ENCODE measurements at places on chromosomes 12 and 14.

GRCh38 chr14:68897559-68898155 lies 81.4 kb downstream of the ACTN1 start:
- no peak for DNase-seq

GRCh38 chr12:46147144-46147543 lies 121.7 kb downstream of the SLC38A1 start:
- no peak for DNase-seq

DNA sequence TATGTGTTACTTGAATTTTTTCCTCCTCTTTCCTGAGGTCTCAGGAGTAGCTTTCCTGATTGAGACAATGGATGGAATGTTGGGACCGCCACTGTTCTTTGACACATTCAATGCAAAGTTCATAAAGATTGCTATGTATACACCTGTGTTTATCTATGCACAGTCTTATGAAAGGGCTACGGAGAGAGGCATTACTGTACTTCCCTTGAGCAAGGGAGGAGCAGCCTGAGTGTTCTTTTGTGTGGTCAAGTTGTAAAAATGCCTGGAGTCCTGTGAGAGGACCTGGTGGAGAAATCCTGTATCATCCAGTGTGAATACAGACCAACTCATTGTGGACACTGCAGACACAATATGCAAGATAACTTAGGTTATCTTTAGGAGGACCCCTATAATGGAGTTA lies 1.2 kb downstream of the SRGAP1 start:
- DNase-seq, result no peak

GRCh38 chr12:66014818-66015217 lies 115.7 kb downstream of the LLPH start:
- no peak for DNase-seq

GRCh38 chr12:28585146-28585545 lies 394.9 kb downstream of the CCDC91 start:
- no peak for DNase-seq

- no peak for DNase-seq
Measured at GRCh38 chr12:57258977-57259970, 8.3 kb upstream of the STAC3 start.

- no peak for DNase-seq
Measured at GRCh38 chr14:53001787-53002378, 51.0 kb upstream of the FERMT2 start.

DNA sequence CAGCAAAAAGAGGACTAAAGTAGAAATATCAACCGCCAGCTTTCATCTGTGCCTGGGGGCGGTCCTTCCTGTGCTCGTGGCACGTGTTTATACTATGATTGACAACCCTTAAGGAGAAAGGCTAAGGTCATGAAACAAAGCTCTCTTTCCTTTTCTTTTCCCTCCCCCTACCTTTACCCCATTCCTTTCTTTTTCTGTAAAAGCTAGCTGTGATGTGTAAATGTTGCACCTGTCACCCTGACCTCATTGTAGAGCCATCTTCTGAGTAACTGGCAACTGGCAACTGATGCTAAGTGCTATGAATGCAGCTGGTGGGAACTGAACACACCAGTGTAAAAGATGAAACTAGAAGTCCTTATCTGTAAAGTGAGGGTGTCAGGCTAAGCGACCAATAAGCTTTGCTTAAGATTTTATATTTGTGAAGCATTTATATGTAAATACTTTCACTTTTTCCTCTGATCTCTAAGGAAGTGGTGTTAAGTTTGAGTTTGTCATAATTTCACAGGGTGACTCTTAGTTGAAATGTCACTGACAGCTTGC lies 102.8 kb upstream of the BCAT1 start:
- DNase-seq, result no peak

- DNase-seq, result peak; percentile 58
Measured at GRCh38 chr12:6182279-6182898, 17.8 kb upstream of the CD9 start.

GRCh38 chr12:49010092-49010668 lies 8.4 kb downstream of the PRKAG1 start:
- no peak for DNase-seq

- DNase-seq, result no peak
Measured at GRCh38 chr12:82144505-82144904, 213.7 kb downstream of the CCDC59 start.

DNA sequence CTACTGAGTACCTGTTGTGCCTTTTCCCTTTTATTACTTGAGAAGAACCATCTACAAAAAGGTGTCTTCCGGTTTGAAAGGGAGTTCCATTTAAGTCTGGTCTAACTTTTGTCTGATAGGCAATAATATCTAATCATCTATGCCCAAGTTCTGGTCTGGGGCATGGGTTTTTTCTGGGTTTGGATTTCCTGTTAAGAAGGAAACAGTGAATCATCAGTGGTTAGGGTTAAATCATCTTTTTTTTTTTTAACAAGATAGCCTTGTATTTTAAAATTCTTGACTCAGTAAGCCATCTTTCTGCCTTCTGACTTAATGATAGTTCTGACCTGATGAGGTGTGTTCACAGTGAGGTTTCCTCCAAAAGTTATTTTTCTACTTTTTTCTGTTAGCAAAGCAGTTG lies 29.3 kb upstream of the CPNE8 start:
- DNase-seq, result no peak

- no peak for DNase-seq
Measured at GRCh38 chr12:109473006-109473405, 4.1 kb downstream of the KCTD10 start.

GRCh38 chr12:98126637-98127335 lies 388.6 kb upstream of the TMPO start:
- DNase-seq, result no peak

DNA sequence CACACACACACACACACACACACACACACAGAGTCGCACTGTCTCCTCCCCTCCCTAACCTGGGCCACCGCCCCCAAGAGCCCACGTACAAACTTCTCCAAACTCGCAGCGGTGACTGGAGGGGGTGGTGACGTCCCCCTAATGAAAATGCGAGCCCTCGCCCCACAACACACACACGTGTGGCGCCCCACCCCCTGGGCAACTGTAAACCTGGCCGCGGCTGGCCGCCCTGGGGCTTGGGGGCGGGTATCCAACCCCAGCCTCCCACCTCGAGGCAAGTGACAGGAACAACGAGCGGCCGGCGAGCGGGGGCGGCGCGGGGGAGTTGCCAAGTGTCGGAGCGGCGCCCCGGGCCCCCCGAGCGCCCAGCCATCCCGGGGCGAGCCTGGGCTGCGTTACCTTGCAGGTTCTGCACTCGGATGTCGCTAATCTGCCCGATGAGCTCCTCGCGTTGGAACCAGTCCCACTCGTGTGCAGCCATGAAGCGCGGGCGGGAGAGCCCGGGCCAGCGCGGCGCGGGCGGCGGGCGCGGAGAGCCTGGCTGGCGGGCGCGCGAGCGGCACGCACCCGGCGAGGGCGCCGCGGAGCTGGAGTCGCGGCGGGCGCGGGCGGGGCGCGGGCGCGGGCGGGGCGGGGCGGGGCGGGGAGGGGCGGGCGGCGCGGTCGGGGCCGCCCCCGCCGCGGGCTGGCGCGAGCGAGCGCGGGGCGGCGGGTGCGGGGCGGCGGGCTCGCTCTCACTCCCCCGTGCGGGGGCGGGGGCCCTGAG lies at the start of gene CLMN:
CLMN (minus strand) TSS at position 597 of the 766 bp plus-strand sequence; CDS start at position 481, 116 bp downstream.
- DNase-seq, result no peak

DNA sequence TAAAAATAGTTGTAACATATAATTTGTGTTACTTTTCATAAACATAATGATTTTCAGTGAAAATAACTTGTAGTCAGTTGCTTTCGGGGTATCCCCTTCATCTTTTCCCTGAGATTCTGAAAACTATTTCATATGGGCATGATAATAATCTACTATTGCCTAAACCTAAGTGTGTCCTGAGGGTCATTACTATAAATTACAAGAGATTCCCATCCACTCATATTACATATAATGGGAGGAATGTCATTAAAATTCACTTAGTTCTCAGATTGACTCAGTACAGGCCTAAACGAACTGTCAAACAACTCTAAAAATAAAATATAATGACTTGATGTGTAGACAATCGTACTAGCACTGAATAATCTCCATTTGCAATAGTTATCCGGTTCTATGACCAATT lies 72.7 kb downstream of the PTPRR start:
- no peak for DNase-seq

DNA sequence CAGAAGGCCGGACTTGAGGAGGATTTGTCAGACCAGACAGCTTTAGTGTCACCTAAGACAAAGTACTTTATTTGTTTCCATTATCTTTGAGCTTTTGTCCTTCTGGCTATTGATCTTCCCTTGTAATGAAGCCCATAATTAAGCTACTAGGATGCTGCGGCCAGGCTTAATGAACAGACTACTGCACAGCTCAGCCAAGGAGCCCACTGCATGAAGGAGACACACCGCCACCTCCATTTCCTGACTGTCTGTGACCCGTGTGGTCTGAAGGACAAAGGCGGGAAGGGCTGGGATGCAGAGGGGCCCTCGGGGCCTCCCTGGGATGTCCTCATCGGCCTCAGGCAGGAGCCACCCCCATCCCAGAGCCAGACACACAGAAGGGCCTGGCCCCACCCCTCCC lies 31.0 kb upstream of the GALNT9 start:
- DNase-seq, result peak; percentile 20

DNA sequence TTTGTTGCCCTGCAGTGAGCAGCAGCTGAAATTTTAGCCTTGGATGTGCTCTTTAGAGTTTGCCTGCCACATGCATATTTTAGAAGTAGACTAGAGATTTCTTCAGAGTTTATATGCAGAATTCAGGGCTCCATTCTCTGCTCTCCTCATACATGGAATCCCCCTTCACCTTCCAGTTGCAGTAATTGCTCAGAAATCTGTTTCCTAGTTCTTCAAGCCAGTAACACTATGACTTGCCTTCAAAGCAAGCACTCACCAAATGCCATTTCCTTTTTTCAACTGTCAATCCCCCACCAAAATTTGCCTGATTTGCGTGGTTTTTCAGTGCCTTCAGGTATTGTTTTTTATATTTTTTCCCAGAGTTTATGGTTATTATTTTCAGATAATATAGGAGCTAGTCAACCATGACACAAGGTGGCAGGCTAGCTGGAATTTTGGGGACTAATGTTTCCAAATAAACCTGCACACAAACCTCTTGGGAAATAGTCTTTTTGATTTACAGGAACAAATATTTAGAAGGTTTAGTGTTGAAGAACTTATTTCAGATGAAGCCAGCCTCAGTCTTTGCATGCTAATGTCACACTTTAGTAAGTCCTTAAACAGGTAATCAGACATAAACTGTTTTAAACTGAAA lies 79.2 kb downstream of the ASCL1 start:
- DNase-seq, result no peak

GRCh38 chr12:123270214-123271000 lies 1.2 kb downstream of the CDK2AP1 start:
- peak; percentile 33 for DNase-seq

GRCh38 chr14:52694761-52695480 lies 437 bp downstream of the ERO1A start:
- DNase-seq, result no peak

DNA sequence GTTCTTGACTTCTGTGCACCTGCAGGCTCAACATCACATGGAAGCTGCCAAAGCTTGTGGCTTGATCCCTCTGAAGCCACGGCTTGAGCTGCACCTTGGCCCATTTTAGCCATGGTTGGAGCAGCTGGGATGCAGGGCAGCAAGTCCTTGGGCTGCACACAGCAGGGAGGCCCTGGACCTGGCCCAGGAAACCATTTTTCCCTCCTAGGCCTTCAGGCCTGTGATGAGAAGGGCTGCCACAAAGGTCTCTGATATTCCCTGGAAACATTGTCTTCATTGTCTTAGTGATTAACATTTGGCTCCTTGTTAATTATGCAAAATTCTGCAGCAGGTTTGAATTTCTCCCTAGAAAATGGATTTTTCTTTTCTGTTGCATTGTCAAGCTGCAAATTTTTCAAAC lies 394.1 kb upstream of the FAR2 start:
- no peak for DNase-seq

GRCh38 chr14:54854181-54854580 lies 48.4 kb downstream of the GCH1 start:
- DNase-seq, result no peak

GRCh38 chr14:92898566-92899131 lies 24.3 kb upstream of the CHGA start:
- DNase-seq, result no peak

GRCh38 chr12:118237908-118238307 lies 102.0 kb downstream of the PEBP1 start:
- DNase-seq, result no peak

- DNase-seq, result no peak
Measured at GRCh38 chr12:8911606-8912268, 2.6 kb upstream of the PHC1 start.

- no peak for DNase-seq
Measured at GRCh38 chr12:104763168-104763805, 194.8 kb downstream of the SLC41A2 start.

DNA sequence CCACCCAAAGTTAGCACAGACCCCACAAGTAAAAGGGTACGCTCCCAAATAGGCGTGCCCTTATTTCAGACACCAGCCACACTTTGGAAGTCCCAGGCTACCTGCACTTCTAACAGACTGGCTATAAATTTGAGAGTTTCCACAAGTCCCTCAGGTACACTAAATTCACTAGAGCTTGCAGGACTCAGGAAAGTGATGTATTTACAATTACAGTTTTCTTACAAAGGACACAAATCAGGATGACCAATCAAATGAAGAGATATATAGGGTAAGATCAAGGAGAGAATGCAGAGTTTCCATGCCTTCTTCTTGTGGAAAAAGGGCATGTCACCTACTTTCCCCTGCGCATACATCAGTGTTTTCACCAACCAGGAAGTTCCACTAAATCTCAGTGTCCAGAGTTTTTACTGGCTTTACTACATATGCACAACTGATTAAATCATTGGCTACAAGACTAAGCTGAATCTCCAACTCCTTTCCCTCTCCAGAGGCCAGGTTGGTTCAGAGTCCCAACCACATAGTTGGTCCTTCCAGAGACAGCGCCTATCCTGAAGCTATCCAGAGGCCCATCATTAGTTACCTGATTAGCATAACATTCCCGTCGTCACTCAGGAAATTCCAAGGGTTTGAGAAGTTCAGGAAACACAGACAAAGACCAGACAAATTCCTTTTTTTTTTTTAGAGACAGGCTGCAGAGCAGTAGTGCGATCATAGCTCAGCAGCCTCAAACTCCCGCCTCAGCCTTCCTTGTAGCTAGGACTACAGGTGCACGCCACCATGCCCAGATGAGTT lies 84.2 kb downstream of the DENND5B start:
- no peak for DNase-seq

DNA sequence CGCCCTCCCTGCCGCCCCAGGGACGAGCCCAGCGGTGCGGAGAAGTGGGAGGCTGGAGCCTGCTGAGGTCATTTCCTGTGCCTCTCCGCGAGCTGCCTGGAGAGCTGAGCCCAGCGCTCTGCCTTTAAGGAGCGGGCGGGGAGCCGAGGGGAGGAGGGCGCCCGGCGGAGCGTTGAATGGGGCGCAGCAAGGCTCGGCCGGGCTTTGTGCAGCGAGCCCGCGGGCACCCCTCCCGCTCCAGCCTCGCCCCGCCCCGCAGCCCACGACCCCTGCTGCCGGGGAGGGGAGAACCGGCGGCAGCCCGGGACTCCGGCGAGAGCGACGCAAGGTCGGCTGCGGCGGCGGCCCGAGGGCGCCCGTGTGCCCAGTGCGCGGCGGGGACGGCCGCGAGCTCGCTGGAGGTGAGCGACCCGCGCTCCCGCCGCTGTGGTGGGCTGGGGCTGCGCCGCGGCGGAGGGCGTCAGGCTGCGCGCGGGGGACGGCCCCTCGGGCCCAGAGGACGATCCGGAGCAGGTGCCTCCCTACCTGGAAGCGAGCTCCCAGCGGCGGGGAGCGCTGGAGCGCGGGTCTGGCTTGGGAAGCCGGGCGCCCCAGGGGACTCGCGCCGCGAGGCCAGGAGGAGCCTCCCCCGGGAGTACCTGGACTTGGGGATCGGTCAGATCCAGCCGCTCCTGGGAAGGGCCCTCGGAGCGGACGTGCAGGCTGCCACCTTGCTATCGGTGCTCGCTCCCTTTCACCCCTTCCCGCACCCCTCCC lies at the start of gene PLEKHH1:
PLEKHH1 (plus strand) TSS at position 293 of the 756 bp plus-strand sequence. CDS start 8,578 bp downstream, outside the sequence.
- DNase-seq, result peak; percentile 90
